ENCODE measurements at places on chromosomes 1 and 21.

DNA sequence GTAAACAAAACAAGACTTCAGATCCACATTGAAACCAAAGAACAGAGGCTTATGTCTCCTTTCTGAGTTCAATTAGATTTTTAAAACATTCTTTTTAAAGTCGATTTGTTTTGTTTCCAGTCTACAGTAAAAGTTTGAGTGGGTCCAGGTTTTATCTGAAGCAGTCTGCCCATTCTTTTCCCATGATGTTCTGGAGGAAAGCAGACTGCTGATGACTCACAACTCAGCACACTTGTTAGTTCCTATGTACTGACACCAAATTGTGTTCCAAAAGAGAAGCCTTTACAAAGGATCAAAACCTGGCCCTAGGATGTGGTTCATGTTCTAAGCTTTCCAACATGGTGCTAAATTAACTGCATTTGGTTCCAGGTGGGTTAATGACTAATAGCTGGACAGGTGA lies 11.4 kb upstream of the CCN1 start:
- DNase-seq: no peak

GRCh38 chr1:50553921-50554320 lies 130.7 kb upstream of the DMRTA2 start:
- peak; percentile 14 for DNase-seq

GRCh38 chr1:71413441-71414175 lies 332.8 kb upstream of the ZRANB2 start:
- DNase-seq: peak; percentile 87

DNA sequence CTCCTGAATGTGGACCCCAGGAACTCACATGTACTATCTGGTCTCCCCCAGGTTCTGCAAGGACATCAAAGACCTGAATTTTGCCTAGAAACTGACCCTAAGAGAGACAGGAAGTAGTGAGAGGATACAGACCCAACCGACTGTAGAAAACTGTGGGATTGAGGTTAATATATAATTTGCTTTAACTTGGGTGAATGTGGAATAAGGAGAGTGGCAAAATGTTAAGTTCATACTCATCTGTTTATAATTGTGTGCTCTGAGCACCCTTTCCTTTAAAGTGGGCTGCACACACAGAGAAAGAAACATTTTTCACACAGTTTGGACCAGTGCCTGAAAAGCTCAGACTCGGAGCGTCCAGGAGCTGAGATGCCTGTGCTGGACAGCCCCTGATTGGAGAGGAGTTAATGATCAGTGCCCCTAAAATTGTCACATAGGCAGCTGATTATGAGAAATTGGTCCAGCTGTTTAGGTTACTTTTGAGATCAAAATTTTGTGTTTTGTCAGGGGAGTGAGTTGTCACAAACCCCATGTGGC lies 37.2 kb downstream of the ROR1 start:
- DNase-seq: no peak

- DNase-seq: no peak
Measured at GRCh38 chr1:211194826-211195225, 60.9 kb upstream of the KCNH1 start.

Measured in MV-4-11 (cell line).